RWPE2 (cell line): ENCODE measurements at places on chromosomes 12 and 14.

- DNase-seq: no peak
Observed at GRCh38 chr12:107635139-107635538, 50.5 kb upstream of the PWP1 start.

- no peak for DNase-seq
Observed at GRCh38 chr12:109606320-109607028, 32.9 kb downstream of the MVK start.

- no peak for DNase-seq
Observed at GRCh38 chr12:3333583-3333982, 157.4 kb upstream of the PRMT8 start.

- DNase-seq: no peak
Observed at GRCh38 chr12:99055299-99055698, 410.2 kb downstream of the APAF1 start.

DNA sequence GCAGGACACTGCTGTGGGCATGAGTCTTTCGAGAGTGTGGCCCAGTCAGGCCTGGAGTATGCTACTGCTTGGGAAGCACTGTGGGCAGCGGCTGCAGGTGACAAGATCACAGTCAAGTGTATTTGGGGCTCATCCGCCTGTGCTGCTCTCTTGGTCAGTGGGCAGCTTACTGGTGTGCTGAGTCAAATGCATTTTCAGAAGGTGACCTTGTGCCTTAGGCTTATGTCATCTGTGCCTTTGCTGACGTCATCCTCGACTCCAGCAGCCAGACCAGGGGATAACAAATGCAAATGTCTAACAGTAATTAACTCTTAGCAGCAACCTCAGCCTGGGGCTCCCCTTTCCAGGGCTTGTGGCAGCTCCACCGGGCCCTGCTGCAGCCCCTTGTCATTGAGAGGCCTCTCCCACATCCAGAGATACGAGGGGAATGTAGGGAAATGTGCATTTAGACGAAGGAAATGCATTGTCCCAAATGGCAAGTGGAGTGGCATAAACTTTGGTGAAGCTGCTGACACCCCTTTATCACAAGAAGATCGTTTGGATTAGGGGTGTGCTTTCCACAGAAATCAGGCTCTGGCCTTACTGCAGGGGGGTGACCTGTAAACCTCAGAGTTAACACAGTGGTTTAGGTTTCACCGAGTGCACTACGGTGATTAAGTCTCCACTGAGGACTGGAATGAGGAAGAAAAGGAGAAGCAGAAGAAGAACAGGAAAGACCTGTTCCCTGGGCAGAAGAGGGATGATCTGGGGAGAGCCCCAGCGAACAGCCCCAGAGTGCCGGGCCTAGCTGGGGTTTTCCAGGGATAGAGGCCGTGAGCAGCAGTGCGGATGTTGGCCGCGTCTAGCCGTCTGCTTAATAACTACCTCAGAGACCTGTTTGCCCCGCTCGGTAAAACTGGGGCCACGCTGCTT lies 39.7 kb downstream of the PSMA6 start:
- peak; percentile 84 for DNase-seq

DNA sequence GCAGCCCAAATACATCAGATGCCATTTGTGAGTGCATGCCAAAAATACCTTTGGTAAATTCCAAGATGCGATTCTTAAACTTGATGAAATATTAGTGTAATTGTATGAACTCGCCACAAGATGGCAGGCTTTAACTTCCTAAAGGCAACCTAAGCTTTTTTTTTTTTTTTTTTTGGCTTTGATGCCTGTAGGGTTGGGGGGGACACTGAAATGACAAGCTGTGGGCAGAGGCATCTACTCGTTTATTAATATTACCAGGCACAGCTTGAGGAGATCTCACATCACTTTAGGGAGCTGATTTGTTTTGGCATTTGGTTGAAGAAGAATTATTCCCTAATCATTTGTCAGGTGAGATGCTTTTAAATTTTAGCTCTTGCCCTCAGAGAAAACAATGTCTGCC lies 126.7 kb upstream of the CCDC196 start:
- DNase-seq: no peak

DNA sequence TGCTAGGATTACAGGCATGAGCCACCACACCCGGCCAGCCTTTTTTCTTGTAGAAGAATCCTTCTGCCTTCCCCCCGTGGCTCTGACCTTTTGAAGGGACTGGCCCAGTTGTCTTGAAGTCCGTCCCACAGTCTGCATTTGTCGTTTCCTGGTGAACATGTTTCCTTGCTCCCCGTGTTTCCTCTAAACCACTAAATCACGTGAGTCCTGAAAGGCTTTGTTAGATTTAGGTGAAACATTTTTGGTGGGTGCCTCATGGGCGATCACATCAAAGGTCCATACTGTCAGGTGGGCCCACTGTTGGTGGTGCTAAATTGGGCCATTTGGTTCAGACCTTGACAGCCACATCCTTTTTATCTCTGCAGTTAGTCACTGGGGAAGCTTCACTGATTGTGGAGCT lies 26.3 kb downstream of the MLXIP start:
- no peak for DNase-seq

DNA sequence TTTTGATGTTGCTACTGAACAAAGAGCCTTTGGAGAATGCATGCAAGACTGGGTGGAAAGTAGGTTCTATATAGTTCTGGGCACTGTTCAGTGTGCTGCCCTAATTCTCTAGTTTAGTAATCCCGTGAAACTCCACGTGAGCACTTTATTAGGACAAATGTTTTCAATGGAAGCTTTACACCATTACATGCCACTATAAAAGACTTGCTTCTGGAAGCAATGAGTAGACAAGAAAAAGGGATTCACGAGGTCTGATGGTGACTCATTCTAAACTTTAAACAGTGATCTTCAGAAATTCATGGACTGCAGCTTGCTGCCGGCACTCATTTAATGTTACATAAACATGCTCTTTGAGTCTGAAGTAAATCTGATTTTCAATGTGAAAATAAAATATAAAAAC lies 22.3 kb downstream of the ATG14 start:
- no peak for DNase-seq

- peak; percentile 87 for DNase-seq
Observed at GRCh38 chr14:35533357-35534207, at the start of gene INSM2. TSS of gene INSM2 (plus strand) at chr14:35534164. CDS start at chr14:35534253, 89 bp downstream.

DNA sequence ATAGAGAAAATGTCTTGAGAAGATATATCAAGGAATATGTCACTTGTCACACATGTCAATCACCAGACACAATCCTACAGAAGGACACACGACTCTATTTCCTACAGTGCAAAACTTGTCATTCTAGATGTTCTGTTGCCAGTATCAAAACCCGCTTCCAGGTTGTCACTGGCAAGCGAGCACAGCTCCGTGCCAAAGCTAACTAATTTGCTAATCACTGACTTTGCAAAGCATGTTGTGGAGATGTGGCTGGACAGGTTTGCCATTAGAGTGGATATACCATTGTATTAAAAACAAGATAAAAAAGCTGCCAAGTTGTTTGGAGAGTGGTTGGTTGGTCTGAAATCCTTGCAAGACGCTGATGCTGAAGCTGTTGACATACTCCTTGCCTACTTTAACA lies 7.9 kb upstream of the SGPP1 start:
- no peak for DNase-seq

DNA sequence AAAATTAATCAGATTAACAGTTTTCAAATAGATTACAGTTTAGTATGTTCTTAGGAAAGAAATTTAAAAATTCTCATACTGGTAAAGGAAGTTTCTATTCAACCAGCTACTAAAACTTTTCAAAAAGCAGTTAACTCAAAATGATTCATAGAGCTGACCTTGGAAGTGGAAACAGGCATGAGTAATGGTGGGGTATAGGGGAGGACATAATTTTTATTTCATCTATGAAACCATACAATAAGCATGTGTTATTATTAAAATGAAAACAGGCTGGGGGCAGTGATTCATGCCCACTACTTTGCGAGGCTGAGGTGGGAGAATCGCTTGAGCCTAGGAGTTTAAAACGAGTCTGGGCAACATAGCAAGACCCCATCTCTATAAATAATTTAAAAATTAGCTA lies 73.0 kb downstream of the DNAI7 start:
- no peak for DNase-seq

- no peak for DNase-seq
Observed at GRCh38 chr12:116759783-116760621, 21.9 kb downstream of the RNFT2 start.

GRCh38 chr12:6318440-6318879 lies 8.0 kb downstream of the PLEKHG6 start:
- no peak for DNase-seq

GRCh38 chr14:21093769-21094681 lies 4.4 kb downstream of the ZNF219 start:
- no peak for DNase-seq

DNA sequence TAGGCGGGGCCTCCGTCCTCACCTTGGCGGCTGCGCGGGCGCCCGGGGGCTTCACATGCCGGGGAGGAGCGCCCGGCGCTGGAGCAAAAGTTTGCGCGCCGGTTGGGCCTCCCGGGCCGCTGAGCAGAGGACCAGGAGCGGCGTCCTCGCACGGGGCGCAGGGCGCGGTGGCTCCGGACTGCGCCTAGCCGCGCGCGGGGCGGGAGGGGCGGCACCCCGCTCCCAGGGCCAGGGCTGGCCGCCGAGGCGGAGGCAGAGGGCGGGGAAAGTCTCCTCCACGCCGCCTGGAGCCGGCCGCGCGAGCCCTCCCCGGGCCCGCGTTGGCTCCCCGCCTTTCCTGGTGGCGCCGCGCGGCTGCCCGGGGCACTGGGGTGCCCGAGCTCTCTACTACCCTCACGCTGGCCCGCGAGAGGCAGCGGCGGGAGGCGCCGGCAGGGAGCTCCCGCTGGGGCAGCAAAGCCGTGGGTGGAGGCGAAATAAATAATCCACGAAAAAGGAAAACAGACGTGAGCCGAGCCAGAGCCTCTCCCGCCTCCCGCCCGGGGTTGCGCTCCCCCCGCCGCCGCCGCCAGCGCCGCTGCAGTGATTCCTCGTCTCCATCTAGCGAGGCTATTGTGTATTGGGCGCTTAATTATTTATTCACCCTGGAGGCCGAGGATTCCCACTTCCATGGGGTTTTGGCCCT lies 400 bp upstream of the PRIMA1 start:
- DNase-seq: no peak

DNA sequence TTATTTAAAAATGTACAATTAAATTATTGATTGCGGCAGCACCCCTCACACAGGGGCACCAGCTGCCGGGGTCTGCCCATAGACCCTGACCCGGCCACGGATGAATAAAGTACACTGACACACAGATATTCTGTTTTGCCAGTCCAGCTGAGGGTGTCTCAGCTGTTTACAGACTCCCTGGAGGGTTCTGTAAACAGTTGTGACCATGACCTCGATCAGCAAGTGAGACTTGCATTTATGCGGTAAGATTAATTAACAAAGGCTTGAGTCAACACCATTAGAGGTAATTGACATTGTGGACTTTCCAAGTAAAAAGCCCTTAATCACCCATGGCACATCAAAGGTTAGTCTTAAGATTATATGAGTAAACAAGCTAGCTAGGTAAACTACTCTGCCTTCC lies 94.3 kb downstream of the FUT8 start:
- no peak for DNase-seq

GRCh38 chr14:96512122-96512521 lies 9.9 kb downstream of the PAPOLA start:
- no peak for DNase-seq

DNA sequence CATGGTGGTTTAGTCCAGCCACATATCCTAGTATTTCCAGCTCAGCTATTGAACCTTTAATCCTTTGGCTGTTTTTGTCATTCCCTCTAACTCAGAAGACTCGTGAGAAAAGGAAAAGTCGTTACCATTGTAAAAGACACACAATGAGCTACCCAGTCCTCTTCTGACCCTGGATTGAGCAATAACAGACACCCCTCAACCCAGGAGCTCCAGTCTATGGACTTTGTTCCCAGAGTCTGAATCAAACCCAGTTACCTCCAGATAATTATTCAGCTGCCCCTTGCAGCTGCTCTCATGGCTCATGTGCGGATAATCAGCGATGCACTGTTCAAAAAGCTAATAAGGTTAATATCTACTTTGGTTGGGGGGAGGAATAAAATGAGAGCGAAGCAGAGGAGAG lies 402.4 kb downstream of the BTG1 start:
- DNase-seq: no peak

DNA sequence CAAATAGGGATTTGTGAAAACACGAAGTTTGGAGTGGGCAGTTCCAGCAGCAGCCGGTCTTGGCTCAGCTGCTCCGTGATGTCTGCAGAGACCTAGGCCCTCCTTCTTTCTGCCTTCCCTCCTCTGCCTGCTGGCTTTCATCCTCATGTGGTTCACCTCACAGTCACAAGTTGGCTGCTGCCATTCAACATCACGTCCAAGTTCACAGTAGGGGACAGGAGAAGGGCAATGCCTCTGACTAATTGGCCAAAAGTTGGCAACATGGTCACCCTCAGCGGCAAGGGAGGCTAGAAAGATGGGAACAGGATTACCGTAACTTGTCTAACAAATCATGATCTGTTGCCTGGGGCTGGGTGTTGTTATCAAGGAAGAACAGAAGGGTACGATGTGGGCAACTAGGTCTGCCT lies 7.8 kb upstream of the CACNA2D4 start:
- DNase-seq: no peak

GRCh38 chr14:34931206-34931605 lies 51.6 kb upstream of the SRP54 start:
- no peak for DNase-seq

GRCh38 chr12:118361092-118361404 lies 11.7 kb downstream of the TAOK3 start:
- no peak for DNase-seq

DNA sequence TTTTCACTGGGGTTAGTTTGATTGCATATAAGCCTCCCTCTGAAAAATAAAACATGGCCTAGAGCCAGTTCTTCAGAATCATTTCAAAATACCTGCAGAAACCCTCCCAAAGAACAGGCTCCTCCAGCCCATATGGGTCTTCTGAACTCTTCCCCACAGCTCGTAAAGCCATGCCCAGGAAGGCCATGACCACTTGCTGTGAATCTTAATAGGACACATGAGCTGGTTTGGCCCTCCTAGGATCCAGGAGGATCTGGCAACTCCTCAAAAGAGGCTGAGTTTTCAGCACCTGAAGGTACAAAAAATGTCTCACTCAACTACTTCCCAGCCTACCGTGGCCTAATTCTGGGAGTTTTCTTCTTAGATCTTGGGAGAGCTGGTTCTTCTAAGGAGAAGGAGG lies 2.4 kb downstream of the MYBPC1 start:
- no peak for DNase-seq

- no peak for DNase-seq
Observed at GRCh38 chr12:46944771-46945170, 119.0 kb upstream of the SLC38A4 start.

- no peak for DNase-seq
Observed at GRCh38 chr14:100130521-100130920, 28.9 kb downstream of the DEGS2 start.

DNA sequence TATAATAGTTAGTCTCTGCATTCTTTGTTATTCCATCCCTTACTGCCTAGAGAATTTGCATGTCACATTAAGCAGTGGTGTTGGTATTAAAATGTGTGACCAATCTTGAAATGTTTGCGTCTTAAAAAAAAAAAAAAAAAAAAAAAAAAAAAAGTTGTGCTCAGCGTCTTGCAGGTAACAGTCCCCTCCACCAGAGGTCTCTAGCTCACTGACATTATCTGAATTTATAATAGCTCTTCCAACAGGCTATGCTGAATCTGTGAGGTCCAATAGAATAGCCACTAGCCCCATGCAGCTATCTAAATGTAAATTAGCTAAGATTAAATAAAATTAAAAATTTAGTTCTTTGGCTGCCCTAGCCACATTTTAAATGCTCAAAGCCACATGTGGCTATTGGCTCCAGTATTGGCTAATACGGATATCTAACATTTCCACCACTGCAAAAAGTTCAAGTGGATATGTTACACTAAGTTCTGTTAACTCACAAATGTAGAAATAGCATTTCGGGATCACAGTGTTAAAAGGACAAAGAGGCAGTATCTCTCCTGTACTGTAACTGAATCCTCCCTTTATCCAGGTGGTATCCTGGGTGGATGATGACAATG lies 28.7 kb downstream of the NKX2-8 start:
- no peak for DNase-seq

GRCh38 chr14:77051116-77051515 lies 22.6 kb upstream of the IRF2BPL start:
- DNase-seq: no peak
